ENCODE measurements at places on chromosomes 11 and 22.

- no peak for DNase-seq
These were observed 28.6 kb downstream of the ATG16L2 start for GRCh38 chr11:72842653-72843330.

- DNase-seq = no peak
These were observed 61.7 kb downstream of the DDI1 start for GRCh38 chr11:104098132-104098531.

- no peak for DNase-seq
These were observed 46.7 kb upstream of the CCDC34 start for GRCh38 chr11:27409742-27410141.

- DNase-seq = no peak
These were observed 19.8 kb upstream of the FJX1 start for GRCh38 chr11:35598254-35599125.

DNA sequence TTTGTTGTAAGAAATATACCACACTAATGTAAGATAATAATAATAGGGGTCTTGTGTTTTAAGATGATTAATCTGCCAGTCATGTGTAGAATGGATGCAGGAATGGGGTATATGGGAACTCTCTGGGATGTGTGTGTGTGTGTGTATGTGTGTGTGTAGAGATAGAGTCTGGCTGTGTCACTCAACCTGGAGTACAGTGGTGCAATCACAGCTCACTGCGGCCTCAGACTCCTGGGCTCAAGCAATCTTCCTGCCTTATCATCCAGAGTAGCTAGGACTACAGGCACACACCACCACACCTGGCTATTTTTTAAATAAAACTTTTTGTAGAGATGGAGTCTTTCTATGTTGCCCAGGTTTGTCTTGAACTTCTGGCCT lies 11.5 kb upstream of the PANX1 start:
- DNase-seq = no peak

DNA sequence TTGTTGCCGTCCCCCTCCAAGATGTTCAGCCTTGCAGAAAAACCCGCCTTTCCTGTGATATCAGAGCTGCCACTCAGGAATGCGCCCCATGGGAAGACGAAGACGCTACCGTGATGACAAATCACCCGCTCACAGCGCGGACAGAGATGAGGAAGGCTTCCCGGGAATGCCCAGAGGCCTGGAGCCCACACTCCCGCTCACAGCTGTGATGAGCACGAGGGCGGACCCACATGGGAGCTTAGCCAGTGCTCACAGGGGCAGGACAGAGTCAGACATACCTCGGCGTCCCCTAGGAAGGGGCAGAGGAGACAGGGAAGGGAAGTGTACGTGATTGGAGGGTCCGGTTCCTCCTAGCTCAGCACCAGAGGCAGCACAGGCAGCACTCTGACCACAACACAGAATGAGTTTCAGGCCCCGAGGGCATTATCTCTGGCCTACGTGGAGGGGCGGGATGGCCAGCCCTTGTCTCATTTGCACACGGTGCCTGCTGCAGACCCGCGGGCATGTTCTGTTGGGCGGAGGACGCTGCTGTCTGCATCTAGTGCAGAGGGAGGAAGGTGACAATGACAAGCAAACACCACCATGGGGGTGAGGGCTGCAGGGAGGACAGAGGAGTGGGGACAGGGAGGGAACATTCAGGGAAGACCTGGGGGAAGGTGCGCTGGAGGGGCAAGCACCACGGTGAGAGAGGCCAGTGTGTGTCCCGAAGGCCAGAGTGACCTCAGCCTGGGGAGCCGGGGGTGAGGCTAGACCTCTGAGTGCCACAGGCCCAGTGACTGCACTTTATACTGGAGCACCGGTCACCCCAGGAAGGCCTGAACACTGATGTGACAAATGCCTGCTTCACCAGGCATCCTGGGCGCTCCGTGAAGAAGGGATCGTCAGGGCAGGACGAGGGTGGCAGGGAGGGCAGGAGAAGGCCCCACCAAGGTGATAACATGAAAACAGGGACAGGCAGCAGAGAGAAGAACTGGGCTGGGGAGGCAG lies 79.6 kb downstream of the CELSR1 start:
- no peak for DNase-seq

GRCh38 chr11:105900515-105901035 lies 121.5 kb downstream of the MSANTD4 start:
- no peak for DNase-seq

DNA sequence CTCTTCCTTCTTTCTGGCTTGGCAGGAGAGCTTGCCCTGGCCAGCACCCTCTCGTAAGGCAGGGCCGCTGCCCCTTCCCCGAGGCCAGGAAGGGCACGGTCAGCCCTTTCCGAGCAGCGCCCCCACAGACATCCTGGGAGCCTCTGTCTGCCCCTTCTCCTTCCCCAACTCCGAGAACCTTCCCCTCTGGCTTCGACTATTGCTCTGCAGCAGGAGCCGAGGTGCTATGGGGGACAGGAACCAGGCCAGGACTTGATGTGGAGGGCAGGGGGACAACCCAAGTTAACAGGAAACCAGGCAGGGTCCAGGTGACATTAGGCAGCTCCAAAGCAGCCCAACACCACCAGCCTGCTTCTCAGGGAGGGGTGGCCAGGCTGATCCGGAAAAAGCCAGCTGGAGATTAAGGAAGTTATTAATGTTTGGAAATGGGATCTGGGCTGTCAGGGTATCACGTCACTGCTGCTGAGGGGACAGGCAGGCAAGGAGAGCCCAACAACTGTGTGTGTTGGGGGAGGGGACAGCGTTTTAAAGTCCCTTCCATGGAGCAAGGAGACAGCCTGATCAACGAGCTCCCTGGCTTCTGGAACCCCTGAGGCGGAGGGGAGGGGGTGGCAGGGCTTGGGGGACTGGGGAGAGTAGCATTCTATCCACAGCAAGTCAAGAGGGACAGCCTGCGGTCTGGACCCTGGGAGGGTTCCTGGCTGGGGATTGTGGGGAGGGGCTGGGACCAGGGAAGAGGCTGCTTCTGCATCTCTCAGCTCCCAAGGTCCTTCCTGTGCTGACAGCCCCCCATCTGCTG lies 27.3 kb downstream of the SYT7 start:
- no peak for DNase-seq

GRCh38 chr11:30387891-30388861 lies 65.3 kb downstream of the ARL14EP start:
- no peak for DNase-seq

- no peak for DNase-seq
These were observed 38.0 kb downstream of the JHY start for GRCh38 chr11:122920579-122920978.

DNA sequence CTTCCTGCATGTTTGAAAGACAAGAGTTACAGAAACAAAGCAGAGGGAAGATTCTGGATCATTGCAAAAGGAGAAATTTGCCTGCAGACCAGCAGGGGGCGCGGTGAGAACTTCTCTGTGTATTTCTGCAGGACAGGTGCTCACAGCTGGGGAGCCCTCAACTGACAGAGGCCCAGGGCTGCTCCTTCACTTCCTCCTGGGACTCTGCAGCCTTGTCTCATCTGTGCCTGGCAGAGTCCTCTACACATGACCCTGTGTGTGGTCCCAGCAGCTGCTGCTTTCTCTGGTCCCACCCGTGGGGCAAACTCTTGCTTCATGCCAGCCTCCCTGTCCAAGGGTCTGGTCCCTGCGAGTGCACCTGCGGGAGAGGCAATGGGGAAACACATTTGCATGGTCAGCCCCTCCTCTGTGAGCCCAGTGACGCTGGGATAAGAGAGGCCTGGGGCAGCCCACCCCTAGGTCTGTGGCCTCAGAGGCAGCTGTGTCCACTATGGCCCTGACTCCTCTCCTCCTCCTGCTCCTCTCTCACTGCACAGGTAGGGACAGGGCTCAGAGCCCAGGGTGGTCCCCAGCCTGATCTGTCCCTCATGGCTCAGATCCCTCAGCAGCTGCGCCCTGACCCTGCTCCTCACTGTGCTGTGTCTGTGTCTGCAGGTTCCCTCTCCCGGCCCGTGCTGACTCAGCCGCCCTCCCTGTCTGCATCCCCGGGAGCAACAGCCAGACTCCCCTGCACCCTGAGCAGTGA lies 43.2 kb upstream of the VPREB1 start:
- peak; percentile 26 for DNase-seq

GRCh38 chr11:64268893-64269539 lies 15.4 kb downstream of the BAD start:
- DNase-seq = no peak

DNA sequence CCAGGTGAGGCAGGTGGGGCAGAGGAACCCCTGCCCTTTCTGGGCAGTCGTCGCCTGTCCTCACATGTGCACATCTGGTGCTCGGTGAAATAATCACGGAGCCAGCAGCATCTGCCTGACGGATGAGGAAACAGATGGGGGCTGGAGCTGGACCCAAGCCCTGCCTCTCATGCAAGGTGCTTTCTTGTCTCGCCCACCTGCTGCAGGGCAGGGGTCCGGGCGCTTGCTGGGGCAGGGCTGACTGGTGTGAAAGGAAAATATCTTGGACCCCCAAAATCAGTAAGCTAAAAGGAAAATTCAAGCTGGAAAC lies 3.3 kb downstream of the ALDH3B2 start:
- DNase-seq = no peak

GRCh38 chr11:59141673-59142460 lies 789 bp upstream of the FAM111A start:
- no peak for DNase-seq

DNA sequence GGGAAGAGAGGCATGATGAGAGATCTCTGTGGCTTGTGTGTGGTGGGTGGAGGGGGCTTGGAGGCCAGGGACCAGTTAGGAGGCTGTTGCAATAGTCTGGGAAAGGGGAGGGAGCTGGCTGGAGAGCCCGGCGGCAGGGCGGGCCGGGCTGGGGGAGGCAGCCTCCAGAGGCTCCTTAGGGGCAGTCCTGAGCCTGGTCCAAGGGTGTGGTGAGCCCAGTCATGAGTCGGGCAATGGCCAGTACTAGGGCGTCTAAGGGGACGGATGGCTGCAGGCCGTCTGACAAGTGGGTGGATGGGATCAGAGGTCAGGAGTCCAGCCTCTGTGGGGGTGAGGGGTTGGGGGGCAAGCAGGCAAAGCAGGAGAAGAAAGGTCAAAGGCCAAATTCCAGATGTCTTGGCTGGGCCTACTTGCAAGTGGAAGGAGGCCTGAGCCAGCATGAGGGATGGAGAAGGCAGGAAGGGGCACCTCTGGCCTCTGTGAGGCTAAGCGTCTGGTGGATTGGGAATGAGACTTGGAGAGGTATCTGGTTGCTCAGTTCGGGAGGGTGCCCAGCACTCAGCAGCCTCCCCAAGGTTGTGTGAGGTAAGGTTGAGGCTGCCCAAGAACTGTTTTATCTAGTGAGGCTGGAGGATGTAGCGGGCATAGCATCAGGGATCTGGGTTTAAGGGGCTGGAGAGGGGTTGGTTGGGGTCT lies 6.0 kb upstream of the CD248 start:
- no peak for DNase-seq

DNA sequence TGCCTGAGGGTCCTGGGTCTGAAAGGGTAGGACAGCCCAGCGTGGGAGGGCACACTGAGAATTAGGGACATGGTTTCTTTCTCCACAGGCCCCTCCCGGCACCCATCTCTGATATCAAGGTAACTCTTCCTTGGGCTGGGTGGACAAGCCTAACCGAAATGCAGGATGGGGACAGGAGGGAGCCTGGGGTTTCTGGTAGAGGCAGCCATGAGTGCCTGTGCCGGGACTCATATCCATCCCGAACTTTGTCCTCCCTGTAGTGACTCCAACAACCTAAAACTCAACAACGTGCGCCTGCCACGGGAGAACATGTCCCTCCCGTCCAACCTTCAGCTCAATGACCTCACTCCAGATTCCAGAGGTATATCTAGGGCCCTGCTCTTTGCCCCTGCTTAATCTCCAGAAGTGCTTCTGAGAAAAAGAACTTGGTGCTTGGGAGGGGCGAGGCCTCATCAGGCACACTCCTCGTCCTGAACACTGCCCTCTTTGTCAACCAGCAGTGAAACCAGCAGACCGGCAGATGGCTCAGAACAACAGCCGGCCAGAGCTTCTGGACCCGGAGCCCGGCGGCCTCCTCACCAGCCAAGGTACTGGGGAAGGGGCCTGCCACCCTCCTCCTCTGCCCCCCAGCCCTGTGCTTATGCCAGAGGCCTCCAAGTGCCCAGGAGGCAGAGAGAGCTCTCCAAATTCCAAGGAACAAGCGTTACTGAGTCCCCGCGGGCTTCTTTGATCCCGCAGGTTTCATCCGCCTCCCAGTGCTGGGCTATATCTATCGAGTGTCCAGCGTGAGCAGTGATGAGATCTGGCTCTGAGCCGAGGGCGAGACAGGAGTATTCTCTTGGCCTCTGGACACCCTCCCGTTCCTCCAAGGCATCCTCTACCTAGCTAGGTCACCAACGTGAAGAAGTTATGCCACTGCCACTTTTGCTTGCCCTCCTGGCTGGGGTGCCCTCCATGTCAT lies 3.1 kb downstream of the TMEM25 start:
- DNase-seq = peak; percentile 91

DNA sequence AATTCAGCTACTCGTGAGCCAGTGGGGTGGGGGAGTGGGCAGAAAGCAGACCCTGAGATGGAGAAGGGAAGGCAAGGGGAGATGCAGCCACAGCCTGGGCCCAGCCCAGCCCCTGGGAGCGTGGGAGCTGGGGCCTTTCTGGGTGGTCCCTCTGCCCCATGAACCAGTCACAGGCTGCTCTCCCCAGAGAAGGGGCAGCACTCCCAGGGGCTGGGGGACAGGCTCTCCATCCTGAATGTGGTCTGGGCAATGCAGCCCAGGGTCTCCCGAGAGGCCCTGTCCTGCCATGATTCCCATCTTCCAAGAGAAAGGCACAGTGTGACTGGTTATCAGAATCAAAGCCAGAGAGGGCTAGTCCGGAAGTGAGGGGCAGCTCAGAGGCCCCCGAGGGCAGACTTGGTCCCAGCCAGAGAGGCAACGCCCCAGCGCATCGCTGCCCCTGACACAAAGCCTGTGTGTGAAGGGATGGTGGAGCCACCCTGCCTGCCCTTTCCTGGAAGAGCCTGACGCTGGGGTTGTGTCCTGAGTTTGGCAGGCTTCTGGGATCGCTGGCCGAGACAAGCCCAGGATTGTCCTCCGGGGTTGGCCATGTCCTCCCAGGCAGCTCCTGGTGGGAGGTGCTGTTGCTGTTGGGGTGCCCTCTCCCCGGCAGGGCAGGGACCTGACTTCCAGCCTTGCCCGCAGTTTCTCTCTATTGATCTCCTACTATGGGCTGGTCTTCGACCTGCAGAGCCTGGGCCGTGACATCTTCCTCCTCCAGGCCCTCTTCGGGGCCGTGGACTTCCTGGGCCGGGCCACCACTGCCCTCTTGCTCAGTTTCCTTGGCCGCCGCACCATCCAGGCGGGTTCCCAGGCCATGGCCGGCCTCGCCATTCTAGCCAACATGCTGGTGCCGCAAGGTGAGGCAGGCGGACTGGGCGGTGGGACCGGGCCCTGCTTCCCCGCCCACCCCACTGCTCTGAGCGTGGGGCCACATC lies 23.8 kb upstream of the SLC22A12 start:
- peak; percentile 83 for DNase-seq

- DNase-seq = no peak
These were observed 15.3 kb upstream of the TRIM29 start for GRCh38 chr11:120153221-120153620.

DNA sequence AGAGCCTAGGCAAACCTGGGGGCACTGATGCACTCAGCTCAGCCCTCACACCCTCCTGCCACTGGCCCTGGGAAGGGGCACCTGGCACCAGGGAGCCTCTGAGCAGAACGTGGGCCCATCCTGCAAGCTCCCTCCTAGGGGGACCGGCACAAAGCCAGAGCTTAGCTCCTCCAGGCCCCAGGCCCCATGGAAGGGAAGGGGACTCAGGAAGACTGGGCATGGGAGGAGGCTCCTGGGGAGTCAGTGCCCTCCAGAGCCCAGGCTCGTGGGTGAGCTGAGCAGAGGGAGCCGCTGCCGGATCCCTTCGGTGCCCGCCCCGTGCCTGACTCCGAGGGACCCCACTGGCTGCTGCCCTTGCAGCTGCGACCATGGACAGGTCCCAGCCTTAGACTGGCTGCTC lies 28.5 kb downstream of the ADA2 start:
- no peak for DNase-seq

Measured in posterior cingulate gyrus (tissue), 11 donors.